ENCODE measurements at places on chromosomes 6 and 20. TPM values are rescaled to one million over a fixed set of nuclear protein-coding genes. Genes with fewer than 3 reads are reported as not detected.
A peak's percentile ranks its signal among the peaks of the same experiment; 100 is the strongest.

- peak; percentile 53 for DNase-seq
Observed at GRCh38 chr6:13383328-13384163, 55.2 kb upstream of the TBC1D7 start.

DNA sequence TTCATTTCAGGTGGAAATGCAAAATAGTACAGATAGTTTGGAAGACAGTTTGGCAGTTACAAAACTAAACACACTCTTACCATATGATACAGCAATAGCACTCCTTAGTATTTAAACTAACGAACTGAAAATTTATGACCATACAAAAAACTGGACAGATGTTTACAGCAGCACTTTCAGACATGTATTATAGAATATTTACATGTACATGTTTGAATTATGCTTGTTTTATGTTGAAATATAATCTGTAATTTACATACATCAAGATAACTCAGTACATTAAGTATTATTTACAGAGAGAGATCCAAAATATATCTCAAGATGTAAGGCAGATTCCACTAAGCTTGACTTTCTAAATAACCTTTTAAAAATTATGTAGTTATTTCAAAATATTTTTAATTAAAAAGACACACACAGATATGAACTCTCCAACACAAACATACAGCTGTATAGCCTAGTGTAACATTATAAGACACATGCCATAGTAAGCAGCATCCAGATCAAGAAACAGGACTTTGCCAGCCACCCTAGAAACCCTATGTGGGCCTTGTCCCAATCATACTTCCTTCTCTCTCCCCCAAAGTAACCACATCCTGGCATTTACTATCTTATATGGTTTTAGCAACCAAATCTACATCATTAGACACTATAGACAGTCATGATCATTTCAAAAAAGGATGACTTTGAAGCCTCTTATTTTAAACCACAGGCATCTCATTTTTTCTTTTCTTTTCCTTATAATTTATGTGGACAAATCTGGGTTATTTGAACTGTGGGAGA is 82.2 kb downstream of the MAN1A1 start:
- DNase-seq, result no peak

DNA sequence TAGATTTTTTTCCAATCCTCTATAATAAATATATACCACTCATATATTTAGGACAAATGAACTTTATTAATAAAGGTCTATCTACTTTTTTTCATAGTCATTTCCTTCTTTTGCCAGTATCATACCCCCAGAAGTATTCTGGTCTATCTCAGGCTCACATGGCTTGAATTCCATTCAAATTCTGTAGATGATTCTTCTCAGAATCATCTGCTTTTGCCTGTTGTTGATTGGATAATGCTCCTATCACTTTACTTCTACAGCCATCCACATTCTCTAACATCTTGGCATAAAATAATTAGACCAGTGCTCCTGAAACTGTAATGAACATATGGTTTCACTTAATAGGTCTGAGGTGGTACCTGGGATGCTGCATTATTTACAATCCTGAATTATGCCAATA is 121.2 kb downstream of the GFRAL start:
- no peak for DNase-seq

DNA sequence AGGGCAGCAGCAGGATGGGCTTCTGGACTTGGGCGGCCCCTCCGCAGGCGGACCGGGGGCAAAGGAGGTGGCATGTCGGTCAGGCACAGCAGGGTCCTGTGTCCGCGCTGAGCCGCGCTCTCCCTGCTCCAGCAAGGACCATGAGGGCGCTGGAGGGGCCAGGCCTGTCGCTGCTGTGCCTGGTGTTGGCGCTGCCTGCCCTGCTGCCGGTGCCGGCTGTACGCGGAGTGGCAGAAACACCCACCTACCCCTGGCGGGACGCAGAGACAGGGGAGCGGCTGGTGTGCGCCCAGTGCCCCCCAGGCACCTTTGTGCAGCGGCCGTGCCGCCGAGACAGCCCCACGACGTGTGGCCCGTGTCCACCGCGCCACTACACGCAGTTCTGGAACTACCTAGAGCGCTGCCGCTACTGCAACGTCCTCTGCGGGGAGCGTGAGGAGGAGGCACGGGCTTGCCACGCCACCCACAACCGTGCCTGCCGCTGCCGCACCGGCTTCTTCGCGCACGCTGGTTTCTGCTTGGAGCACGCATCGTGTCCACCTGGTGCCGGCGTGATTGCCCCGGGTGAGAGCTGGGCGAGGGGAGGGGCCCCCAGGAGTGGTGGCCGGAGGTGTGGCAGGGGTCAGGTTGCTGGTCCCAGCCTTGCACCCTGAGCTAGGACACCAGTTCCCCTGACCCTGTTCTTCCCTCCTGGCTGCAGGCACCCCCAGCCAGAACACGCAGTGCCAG is at the start of gene TNFRSF6B:
Gene TNFRSF6B (plus strand): TSS at position 25 of the 729 bp plus-strand sequence. CDS start 116 bp downstream, at position 141.
- no peak for DNase-seq

GRCh38 chr6:17610835-17611234 is 10.7 kb downstream of the FAM8A1 start:
- DNase-seq, result no peak

DNA sequence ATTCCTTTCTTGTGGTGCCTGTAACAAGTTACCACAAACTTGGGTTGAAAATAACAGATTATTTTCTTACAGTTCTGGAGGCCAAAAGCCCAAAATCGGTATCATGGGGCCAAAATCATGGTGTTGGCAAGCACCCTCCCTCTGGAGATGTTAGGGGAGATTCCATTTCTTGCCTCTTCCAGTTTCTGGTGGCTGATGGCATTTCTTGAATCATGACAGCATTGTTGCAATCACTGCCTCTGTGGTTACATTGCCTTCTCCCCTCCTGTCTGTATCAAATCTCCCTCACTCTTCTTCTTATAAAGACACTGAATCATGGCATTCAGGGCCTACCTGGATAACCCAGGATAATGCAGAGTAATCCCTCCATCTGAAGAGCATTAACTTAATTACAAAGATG is 17.9 kb upstream of the TENT5A start:
- no peak for DNase-seq

DNA sequence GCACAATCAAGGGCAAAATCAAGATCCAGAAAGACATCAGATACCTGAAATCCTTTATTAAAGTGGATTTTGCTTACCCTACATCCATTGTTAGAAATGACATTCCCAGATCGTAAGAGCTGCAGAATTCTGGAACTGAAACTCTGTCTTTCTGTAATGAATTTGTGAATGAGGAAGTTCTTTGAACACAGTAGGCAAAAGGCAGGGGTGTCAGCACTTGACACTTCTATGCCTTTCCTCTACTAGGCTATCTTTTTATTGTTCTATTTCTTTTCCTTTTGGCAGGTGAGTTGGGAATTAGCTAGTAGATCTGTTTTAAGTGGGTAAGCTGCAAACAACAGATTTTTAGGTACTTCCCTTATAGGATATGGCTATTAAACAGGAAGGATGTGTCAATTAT is 126.3 kb downstream of the CARMIL1 start:
- DNase-seq, result no peak

GRCh38 chr6:23011615-23012014 is 442.2 kb downstream of the HDGFL1 start:
- DNase-seq, result no peak

DNA sequence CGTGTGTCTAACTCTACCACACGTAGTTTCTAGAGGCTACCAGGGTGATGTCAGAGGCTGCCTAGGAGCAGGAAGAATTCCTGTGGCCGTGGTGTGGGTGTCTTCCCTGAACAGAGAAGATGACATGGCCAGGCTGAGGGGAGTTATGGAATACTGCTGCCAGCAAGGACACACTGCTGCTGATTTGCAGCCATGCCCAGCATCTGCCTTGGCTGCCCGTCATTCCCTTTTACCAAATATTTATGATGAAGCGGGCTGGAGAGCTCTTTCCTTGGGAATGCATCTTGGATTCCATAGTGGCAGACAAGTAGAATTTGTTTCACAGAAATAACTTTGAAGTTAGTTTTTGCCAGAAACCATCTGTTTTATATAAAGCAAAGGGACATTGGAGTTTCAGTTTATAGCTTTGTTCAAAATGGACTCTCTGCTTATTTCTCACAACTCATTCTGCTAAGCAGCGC is 80.8 kb upstream of the VSTM2L start:
- no peak for DNase-seq

DNA sequence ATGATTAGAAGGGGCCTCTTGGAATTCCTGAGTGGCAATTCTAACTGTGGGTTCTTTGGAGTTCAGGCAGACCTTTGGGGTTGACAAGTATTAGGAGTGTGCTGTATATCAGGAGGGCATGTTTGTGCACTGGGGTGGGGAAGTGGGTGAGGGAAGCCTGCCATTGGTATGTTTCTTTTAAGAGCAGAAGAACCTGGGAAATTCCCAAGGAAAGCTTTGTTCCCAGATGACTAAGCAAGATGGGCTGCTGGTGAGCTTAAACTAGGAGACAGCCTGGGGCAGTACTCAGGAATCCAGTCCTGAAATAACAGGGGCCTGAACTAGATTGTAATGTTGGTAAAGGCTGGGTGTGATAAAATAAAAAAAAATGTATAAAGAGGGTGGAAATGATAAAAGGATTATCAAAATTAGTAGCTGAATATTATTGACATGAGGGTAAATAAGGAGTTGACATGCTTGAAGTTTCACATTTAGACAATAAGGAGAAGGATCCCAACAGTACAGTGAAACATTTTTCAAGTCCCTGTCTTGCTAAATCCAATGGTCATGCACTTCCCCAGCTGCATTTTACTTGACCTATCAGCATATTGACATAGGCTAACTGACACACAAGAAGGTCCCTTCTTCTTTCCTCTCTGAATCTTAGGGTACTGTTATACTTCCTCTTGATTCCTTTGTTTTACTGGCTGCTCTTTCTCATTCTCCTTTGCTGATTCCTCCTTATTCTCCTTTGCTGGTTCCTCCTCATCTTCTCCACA is 18.4 kb upstream of the IFNGR1 start:
- peak; percentile 8 for DNase-seq

GRCh38 chr6:102068349-102068929 is 674.9 kb downstream of the GRIK2 start:
- DNase-seq, result no peak

GRCh38 chr6:28803337-28803709 is 120.5 kb downstream of the TRIM27 start:
- peak; percentile 77 for DNase-seq

DNA sequence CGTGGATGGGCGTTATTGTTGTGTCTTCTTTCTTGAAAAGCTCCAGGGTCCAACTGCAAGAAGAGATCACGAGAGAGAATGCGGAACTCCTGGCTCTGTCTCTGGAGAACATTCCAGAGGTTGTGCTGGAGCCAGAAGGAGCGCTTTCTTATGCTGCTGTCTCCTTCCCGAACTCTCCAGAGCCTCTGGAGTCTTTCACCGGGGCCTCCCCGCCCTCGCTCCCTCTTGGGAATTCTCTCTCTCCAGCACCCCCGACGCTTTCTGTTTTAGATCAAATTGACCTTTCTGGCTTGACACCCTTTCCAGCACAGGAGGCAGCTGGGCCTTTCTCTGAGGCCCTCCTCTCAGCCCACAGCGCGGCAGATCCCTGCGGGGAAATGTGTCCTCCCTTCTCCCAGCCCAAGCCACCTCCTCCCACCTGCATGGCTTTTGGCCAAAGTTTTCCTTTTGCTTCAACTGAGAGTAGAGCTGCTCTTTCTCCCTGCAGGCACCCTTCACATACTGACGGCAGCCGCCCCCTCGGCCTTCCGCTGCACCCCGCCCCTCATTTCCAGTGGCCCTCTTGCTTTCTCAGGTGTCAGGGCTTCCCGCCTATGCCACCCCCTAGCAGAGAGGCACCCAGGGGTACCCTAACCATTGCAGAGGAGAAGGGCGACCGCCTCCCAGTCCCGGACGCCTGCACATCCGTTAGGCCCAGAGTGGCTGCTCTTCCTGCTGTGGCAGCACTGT is 6.6 kb upstream of the CCR6 start:
- DNase-seq, result no peak

GRCh38 chr20:51462566-51463276 is 79.8 kb downstream of the NFATC2 start:
- no peak for DNase-seq

DNA sequence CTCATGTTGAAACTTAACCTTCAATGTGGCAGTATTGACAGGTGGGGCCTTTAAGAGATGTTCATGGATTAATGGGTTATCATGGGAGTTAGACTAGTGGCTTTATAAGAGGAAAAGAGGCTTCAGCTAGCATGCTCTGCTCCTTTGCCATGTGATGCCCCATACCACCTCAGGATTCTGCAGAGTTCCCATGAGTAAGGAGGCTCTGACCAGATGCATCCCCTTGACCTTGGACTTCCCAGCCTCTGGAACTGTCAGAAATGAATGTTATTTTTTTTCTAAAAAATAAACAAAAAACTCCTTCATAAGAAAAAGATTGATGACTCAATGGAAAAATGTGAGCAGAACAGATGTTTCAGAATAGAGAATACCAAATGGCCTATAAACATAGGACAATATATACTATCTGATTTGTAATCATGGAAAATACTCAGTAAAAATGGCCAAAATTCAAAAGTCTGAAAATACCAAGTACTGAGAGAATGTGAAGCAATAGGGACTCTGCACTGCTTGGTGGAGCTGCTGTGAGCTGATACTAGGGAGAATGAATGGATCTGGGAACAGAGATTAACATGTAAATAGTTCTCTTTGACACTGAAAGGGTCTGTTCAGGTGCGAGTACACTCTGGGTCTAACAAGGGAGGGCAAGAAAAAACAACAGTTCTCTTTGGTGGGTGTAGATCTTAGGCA is 7.4 kb upstream of the TRIM39 start:
- no peak for DNase-seq

- no peak for DNase-seq
Observed at GRCh38 chr20:34862724-34863123, 9.9 kb downstream of the GGT7 start.

DNA sequence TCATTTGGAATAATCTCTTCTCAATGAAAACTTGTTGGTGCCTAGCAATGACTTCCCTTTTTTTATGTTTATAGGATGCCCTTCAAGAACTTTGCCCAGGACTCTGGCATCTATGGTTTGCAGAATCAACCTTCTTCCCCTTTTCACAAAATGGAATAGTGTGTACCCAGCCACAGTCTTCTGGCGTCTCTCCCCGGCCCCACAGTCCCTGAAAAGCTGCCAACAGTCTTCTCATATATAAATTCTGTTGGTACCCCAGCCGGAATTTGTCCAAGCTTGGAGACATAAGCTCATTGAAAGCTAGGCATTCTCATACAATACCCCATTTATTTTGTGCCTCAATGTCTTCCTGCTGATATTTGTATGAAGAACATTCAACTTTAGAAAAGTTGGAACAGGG is 26.4 kb upstream of the MCM3 start:
- peak; percentile 65 for DNase-seq

The HMGN4 gene
- 103 TPM for total RNA-seq

The GSTA3 gene
- not detected for total RNA-seq

The CALHM4 gene
- not detected for total RNA-seq

The KCNG1 gene
- 22.3 TPM for total RNA-seq

The PLN gene
- not detected for total RNA-seq

The ZC2HC1B gene
- total RNA-seq, result not detected

Data from SK-MEL-5 (cell line).